ENCODE measurements at places on chromosomes 2 and 18.

- DNase-seq = no peak
Measured at GRCh38 chr2:107088156-107088555, 202.2 kb upstream of the ST6GAL2 start.

- no peak for DNase-seq
Measured at GRCh38 chr2:32825291-32825712, 121.5 kb upstream of the LTBP1 start.

DNA sequence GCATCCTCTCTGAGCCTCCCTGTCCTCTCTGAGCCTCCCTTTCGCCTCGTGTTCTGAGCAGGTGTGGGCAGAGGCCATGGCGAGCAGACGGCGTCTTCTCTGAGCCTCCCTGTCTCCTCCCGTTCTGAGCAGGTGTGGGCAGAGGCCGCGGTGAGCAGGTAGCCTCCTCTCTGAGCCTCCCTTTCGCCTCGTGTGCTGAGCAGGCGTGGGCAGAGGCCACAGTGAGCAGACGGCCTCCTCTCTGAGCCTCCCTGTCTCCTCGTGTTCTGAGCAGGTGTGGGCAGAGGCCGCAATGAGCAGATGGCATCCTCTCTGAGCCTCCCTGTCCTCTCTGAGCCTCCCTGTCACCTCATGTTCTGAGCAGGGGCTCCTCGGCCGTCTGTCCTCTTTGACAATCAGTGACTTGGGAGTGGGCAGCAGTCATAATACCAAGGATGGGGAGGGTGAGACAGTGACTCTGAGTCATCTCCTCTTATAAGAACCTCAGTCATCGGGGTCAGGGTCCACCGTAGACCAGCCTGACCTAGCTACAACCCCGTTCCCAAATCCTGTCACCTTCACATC is 395.1 kb upstream of the SALL3 start:
- DNase-seq = no peak

DNA sequence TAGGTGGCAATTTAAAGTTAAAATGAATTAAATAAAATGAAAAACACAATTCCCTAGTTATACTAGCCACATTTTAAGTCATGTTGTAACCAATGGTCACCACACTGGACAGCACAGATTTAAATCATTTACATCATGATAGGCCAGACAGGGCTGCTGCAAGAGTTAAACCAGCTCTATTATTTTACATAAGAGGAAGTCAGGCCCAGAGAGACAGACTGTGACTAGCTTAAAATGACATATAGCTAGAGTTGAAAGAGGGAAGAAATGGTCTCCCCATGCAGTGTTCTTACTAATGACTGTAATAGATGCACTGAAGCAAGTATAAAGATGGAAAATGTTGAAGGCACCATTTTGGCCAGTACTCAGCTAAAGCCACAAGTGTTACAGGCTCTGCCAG is 69.6 kb downstream of the SLC66A3 start:
- DNase-seq = no peak

DNA sequence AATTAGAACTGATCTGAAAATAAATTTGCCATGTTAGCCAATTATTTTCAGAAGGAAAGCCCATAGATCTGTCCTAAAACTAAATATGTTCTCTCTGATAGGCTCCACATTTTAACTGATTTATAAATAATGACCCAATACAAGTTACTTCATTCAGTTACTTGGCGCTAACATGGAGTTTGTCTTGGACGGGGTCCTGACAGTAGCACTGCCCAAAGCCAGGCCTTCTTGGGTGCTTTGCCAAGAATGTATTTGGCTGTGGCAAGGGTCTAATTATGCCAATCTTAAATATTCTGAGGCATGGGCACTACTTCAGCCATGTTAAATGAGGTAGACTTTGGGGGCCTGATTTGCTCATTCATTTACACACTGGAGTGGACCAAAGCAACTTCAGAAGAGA is 135.0 kb upstream of the PKDCC start:
- no peak for DNase-seq

DNA sequence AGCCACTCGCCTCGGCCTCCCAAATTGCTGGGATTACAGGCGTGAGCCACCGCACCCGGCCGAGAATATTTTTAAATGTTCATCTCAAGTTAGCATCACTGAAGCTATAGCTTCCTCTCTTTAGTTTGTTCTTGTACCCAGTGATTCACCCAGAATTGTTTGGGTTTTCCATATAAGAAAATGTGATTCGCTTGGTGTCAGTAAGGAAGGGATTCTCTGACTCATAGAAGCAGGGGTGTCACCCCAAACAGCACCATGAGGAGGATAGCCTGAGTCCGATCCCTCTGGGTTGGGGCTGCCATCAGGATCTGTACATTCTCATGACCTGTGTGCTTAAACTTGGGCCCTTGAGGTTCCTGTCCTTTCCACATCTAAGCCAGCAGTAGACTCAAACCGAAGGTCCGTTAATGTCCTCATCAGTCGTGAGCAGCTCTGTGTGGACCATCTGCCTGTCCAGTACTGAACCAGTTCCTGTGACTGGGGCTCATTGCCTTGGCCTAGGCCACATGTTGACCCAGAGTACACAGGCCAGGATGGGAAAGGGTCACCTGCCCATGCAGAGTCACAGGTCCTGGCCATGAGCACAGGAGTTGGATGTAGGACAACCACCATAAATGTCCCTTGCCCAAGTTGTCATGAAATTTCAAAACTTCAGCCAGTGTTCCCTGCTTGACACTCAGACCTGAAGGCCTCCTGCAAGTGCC is 311.9 kb downstream of the GBX2 start:
- DNase-seq = no peak

DNA sequence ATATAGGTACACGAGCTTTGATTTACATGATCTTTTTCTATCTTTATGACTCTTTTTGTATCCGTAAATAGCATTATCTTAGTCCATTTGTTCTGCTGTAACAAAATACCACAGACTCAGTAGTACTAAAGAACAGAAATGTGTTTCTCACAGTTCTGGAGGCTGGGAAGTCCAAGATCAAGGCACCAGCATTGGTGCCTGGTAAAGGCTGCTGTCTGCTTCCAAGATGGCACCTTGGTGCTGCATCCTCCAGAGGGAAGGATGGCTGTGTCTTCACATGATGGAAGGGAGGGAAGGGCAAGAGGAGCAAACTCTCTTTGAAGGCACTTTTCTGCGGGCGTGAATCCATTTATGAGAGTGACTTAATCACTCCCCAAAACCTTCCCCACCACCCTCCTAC is 36.0 kb downstream of the EIF5B start:
- DNase-seq = no peak

GRCh38 chr2:26892922-26893524 is 45.1 kb downstream of the DPYSL5 start:
- no peak for DNase-seq

DNA sequence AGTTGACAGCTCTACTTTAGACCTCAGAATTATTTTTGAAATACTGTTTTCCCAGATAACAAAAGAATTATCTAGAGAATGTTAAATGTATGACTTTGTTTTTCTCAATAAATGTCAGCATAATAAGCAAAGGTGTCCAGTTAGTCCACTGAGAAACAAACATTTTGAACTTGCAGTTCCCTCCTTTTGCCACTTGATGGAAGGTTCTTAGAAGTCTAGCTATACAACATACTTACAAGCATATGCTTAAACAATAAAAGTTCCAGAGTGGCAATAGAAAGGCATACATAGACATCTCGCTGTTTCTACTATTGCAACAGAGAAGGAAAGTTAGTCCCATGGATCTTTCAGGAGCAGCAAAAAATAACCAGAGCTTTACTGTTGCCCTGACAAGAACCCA is 11.8 kb downstream of the NDUFA10 start:
- DNase-seq = no peak

DNA sequence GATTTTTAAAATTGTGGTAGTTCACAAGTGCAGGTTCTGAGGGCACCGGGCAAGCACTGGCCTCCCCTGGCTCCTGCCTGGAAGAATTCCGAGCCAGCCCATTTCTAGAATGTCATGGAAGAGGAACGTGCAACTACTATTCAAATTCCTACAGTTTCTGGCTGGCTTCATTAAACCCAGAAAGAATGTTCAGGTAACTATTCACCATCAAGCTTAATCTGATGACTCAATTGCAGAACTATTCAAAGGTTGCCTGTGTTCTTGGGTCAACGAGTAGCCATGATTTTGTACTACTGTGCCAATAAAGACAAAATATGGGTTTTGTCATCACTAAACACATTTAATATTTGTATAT is 14.3 kb upstream of the MFF start:
- DNase-seq = no peak

- DNase-seq = no peak
Measured at GRCh38 chr18:80109676-80110078, 615 bp downstream of the ADNP2 start.

- DNase-seq = no peak
Measured at GRCh38 chr2:19038071-19039015, 320.1 kb downstream of the OSR1 start.

DNA sequence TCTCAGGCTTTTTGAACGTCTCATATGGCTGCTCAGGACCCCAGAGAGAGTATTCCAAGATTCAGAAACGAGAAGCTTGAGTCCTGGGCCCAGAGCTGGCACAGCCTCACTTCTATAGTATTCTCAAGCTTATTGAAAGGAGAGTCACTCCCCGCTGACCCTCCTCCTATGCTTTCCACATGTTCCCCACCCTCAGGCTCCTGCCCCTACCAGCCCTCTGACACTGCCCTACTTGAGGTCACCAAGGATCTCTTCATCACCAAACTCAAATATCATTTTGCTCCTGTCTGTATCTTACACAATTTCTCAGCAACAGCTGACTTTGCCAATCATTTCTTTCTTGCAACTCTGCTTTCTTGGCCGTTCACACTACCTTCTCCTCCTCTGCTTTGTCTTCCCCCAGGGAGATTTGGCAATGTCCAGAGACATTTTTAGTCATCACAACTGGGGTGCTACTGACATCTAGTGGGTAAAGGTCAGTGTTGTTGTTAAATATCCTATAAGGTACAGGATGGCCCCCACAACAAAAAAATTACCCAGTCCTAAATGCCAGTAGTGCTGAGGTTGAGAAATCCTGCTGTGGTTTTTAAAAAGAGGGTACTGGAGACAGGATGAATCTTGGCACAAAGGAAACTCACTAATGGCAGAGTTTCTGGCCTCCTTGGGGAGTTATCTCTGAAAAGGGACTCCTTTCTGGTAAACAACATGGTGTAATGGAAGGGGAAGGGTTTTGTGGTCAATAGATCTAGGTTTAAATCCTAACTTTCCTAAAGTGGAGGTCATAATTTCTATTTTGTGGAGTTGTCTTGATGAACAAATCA is 26.9 kb upstream of the INSIG2 start:
- DNase-seq = no peak

DNA sequence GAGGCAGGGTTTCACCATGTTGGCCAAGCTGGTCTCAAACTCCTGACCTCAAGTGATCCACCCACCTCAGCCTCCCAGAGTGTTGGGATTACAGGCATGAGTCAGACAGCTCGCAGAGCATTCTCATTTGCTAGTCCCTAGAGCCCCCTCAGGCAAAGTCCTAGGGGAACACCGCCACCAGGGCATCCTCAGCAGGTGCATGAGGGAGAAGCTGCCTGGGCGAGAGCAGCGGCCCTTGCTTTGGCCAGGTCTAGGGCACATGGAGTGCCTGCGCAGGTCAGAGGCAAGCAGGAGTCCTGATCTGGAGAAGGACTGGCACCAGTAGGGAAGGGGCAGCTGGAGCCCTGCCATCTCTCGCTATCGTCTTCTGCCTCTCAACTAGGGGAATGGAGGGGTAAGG is 32.4 kb downstream of the NGEF start:
- no peak for DNase-seq

DNA sequence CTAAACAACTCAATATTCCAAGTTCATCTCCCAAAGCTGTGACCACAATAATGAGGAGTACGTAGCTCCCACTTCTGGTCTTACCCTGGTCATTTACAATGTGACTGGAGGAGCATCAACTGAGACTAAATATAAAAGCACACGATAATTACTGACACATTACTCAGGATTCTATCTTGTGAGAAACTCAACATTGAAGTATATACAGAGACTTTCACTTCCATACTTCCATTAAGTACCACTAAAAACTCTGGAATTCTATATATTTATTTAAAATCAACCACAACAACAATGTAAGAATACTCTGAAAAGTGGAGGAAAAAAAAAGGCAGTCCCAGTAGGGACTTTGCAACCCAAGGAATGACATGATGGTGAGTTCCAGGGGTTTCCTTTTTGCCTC is 61.4 kb downstream of the XDH start:
- DNase-seq = no peak

DNA sequence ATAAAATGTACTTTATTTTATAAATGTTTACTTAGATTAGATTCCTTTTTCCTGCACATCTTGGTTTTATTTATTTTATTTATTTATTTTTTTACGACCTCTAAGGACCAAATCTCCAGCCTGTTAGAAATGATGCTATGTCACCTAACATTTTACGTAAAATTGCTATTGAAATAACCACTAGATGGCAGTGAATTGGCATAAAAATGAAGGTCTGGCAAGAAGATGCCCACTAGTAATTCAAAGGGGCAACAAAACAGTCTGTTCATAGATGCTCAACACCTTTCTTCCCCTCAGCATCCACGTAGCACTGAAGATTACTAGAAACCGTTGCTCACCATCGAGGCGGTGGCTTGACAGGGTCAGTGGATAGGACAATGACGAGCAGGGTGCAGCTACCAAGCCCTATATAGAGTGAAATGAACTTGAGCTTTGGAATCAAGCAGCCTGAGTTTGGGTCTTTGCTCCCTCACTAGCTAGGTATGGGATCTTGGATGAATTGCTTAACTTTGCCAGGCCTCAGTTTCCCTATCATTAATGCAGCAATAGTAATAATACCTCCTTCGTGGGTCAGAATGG is 128.7 kb upstream of the L3MBTL4 start:
- DNase-seq = no peak

DNA sequence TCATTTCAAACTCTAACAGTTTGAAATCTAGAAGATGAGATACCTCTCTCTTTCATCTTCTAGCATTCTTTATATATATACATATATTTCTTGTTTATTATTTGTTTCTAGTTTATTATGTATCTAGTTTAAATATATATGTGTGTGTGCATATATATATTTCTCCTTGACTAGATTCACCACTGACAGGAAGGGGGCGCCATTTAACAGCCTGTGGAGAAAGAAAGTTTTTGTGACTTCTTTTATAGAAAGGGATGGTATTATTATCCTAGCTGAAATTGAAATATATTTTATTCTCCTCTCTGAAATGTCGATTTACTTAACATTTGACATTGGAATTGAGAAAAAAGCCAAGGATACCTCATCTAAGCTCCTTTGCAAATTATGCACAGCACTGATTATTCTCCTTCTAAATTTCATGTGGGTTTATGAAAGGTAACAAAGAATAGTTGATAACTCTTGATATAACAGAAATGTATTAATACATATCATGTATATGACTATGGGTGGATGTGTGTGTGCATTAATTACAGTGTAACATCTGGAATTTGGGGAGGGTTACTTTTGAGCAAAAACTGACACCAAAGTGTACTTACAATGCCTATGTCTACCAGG is 160.7 kb upstream of the NT5C1B start:
- DNase-seq = peak; percentile 4

DNA sequence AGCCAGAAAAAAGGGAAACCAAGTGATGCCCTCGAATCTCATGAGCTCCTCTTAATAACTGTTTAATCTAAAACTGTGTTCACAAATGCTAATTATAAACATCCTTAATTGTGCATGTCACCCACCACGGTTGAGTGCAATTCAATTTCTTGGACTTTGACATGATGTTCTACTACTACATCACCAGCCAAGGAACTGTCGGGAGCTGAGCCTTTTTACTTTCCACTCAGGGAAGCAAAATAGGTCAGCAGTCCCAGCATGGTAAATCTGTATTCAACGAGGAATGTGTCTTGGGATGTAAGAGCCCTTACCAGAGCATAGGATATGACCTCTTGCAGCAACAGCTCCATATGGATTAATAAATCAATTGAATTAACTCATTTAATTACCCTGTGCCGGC is 20.8 kb upstream of the REG3G start:
- DNase-seq = no peak

All from activated naive CD4-positive, alpha-beta T cell (primary cell).